IPS-NIHi11 (cell line): ENCODE measurements at places on chromosomes 4 and X.

GRCh38 chr4:92232566-92232965 lies 71.2 kb upstream of the GRID2 start:
- no peak for DNase-seq

- DNase-seq, result no peak
These were observed 35.5 kb upstream of the SORBS2 start for GRCh38 chr4:185847352-185848097.

DNA sequence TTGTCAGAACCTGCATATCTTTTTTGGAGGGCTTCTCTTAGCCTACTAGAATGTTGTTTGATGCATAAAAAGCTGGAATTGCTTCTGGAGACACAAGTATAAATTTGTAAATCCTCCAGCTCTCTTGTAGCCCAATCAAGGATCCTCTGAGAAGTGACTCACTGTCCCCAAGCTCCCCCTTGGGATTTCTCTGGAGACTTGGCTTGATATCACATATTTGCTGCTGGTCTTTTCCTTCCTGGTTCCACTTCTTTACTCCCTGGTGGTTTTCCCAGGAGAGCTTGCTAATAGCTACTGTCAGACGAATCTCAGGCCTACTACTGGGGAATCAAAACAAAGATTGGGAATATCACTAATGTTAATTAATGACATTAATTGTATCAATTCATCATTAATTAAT lies 173.1 kb downstream of the STK32B start:
- no peak for DNase-seq

DNA sequence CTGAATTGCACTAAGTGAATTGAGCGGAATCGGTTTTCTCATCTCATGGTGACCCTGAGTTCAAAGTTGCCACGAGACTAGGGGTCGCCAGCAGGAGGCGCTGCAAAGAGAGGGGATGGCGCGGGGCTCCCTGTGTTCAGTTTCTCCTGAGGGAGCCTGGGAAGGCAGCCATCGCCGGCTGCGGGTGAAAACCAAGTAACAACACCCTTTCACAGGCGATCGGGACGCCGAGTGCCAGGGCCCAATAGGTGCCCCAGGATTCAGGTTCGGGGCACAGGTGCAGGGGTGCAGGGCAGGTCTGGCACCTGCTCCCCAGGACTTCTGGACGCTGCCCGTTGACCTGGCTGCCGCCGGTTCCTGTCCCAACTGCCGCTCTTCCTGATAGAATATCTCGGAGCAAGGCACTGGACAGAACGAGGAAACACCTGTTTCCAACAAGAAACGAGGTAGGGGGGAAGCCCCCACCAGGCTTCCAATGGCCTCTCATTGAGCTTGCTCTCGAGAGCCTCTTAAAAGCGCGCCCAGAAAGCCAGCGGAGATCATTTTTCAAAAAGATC lies 1.1 kb upstream of the FGF16 start:
- peak; percentile 42 for DNase-seq

- DNase-seq, result no peak
These were observed 9.1 kb upstream of the GTPBP6 start for GRCh38 chrX:327660-328126.

- DNase-seq, result no peak
These were observed 1.5 kb upstream of the GPR78 start for GRCh38 chr4:8578717-8579116.

GRCh38 chr4:31408121-31408520 lies 688.0 kb downstream of the PCDH7 start:
- no peak for DNase-seq

DNA sequence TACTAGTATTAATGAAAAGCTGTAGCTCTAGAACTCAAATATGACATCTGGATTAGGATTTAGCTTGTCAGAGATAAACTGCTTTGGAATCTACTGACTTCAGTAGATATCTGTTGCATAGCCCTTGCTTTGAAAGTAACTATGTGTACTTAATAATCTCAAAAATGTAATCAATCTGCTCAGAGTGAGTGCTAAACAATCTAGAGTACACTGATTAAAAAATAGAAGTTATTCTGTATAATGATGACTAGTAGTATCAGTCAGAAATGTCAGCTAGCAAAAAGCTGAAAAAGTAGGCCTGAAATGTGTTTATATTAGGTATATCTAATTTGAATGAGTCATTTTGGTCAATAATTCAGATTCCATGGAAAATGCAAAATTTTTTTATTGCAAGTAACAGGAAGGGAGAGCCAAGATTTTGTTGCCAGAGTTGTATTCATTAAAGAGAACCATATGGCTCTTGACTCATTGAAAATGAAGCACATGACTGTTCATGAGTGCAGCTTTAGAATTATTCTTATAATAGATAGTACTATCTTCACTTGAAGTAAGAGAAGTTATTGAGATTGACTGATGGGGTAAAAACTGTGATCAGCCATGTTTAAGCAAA lies 20.0 kb downstream of the CLCN3 start:
- no peak for DNase-seq

GRCh38 chr4:158801066-158801465 lies 32.2 kb downstream of the FNIP2 start:
- no peak for DNase-seq

GRCh38 chr4:63063760-63064159 lies 1345.5 kb downstream of the TECRL start:
- no peak for DNase-seq

DNA sequence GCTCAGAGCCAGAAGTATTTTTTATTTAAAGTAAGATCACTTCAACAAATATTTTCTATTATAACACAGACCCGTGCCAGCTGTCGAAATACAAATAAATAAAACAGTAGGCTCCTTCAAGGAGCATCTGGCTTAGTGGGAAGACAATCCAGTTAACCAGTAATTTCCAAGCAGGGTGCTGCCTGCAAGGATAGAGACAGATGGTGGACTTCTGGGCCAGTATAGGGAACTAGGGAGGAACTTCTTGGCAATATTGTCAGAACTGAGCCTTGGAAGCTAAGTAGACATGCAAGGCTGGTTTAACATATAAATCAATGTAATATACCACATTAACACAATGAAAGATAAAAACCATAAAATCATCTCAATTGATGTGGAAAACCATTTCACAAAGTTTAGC lies 17.0 kb upstream of the MTMR1 start:
- DNase-seq, result no peak

- DNase-seq, result peak; percentile 29
These were observed 45.9 kb downstream of the LGI2 start for GRCh38 chr4:24984602-24985532.

GRCh38 chr4:9773471-9773870 lies 8.0 kb upstream of the DRD5 start:
- no peak for DNase-seq

DNA sequence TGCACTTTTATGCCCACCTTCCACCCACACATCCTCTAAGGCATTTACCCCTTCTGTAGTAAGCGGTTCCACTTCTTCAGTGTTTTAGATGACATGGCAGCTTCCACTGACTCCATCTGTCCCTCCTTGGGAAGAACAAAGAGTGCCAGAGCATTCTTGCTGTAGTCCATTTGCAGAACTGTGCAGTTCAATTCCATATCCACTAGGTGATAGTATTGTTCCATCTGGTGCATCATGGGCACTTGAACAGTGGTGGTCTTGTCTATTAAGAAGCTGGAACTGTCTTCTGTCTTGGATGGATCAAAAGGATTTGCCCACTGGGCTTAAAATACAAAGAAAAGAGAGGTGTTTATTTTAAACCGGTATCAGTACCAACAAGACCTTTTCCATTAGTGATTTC lies 3.5 kb downstream of the SERPINA7 start:
- peak; percentile 22 for DNase-seq

- DNase-seq, result no peak
These were observed 622.2 kb upstream of the GRID2 start for GRCh38 chr4:91681544-91681943.
